Activated CD8-positive, alpha-beta T cell treated with anti-CD3 and anti-CD28 coated beads, Interleukin-2, amount 10 ng/mL, durations not matched to agents 7 days and 5 days (primary cell): ENCODE measurements at places on chromosomes 6 and 20. TPM values are rescaled to one million over a fixed set of nuclear protein-coding genes. Genes with fewer than 3 reads are reported as not detected.

- no peak for DNase-seq
- no peaks in the 10 kb centered on the region for H3K36me3 ChIP-seq
- H3K27me3 ChIP-seq = peaks cover 23% of the 10 kb centered on the region
- no peak overlapping the region for H3K27ac ChIP-seq
- H3K4me3 ChIP-seq = no peak overlapping the region
Observed at GRCh38 chr6:7341989-7342742, 29.2 kb upstream of the SSR1 start.

GRCh38 chr20:46123482-46124245 lies 5.5 kb downstream of the CD40 start:
- no peak overlapping the region for H3K4me3 ChIP-seq
- no peak for DNase-seq
- H3K27ac ChIP-seq = no peak overlapping the region
- H3K4me1 ChIP-seq = peaks cover 5% of the 10 kb centered on the region

GRCh38 chr20:57568088-57568896 lies 7.4 kb downstream of the PCK1 start:
- no peak overlapping the region for H3K4me3 ChIP-seq
- no peak overlapping the region for H3K27ac ChIP-seq
- H3K36me3 ChIP-seq = no peaks in the 10 kb centered on the region
- DNase-seq = no peak

DNA sequence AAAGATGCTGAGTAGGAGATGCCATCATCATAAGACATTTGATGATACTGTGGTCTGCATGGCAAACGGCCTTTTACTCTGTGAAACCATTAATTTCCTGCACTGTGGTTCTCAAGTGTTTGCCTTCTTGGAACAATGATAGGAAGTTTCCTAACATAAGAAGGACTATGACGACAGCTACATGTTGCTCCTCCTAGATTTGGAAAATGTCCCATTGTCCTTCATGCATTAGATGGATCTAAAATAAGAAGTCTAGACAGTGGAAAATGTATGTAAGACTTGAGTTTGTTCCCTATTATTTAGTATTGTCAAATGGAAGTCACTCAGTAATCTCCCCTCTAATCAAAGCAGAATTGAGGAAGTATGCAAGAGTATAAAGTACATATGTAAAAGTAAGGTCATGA lies 98.5 kb upstream of the TMEM170B start:
- H3K27ac ChIP-seq = no peak overlapping the region
- peaks cover 21% of the 10 kb centered on the region for H3K4me1 ChIP-seq
- no peaks in the 10 kb centered on the region for H3K27me3 ChIP-seq
- DNase-seq = no peak

PSORS1C1 gene
- total RNA-seq = not detected

GRCh38 chr20:30910937-30911725 lies 346.3 kb upstream of the DEFB115 start:
- H3K4me1 ChIP-seq = no peaks in the 10 kb centered on the region
- H3K27me3 ChIP-seq = no peaks in the 10 kb centered on the region
- DNase-seq = no peak
- H3K4me3 ChIP-seq = no peak overlapping the region

DNA sequence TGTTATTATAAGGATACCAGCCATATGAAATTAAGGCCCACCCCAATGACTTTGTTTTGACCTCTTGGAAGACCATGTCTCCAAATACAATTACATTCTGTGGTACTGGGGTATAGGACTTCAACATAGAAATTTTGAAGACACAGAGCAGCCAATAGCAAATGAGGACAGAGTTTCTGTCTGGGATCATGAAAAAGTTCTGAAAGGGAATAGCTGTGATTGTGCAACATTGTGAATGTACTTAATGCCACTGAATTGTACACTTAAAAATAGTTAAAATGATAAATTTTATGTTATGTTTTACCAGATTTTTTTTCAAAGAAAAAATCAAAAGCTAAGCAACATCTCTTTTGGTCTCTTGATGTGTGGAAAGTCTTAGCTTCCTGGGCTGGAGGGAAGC lies 27.0 kb upstream of the AGPAT4 start:
- no peak overlapping the region for H3K27ac ChIP-seq
- H3K4me3 ChIP-seq = no peak overlapping the region
- peaks cover 4% of the 10 kb centered on the region for H3K27me3 ChIP-seq
- DNase-seq = no peak

ID4 gene
- total RNA-seq = not detected

DNA sequence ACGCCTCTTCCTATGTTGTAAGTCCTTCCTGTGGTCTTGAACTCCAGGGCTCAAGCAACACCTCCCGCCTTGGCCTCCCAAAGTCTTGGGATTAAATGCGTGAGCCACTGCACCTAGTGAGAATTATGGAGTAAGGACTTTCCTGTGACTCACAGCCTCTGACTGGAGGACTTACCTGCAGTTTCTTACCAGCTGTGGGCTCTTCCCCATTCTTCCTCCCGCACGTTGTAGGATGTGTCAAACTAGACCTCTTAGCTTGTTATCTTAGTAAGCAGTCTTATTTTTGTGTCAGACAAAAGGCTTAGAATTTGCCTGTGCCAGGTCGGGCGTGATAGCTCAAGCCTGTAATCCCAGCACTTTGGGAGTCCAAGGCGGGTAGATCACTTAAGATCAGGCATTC lies 30.9 kb downstream of the BAK1 start:
- H3K27ac ChIP-seq = peak overlapping the region; percentile 47
- peaks cover 20% of the 10 kb centered on the region for H3K4me1 ChIP-seq

GUCA1A gene
- not detected for total RNA-seq

DNA sequence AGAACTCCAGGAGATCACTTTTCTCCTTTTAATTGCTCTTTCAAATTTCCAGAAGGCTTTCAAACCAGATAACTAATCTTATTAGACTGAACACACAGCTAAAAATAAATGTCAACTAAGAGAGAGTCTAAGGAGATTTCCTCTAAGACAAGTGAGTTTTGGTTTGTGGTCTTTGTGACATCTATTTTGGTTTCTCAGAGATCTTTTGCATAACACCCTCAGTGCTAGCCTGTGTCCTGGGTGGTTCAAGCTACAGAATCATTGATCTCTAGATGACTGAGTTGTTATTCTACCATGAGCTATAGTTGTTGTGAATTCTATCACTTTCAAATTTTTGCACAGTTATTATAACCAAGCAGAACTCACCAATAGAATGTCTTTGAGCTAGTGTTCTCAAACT lies 49.1 kb upstream of the PLCB4 start:
- no peaks in the 10 kb centered on the region for H3K36me3 ChIP-seq
- H3K4me3 ChIP-seq = no peak overlapping the region
- no peak overlapping the region for H3K27ac ChIP-seq
- H3K4me1 ChIP-seq = peaks cover 3% of the 10 kb centered on the region
- no peaks in the 10 kb centered on the region for H3K27me3 ChIP-seq

DNA sequence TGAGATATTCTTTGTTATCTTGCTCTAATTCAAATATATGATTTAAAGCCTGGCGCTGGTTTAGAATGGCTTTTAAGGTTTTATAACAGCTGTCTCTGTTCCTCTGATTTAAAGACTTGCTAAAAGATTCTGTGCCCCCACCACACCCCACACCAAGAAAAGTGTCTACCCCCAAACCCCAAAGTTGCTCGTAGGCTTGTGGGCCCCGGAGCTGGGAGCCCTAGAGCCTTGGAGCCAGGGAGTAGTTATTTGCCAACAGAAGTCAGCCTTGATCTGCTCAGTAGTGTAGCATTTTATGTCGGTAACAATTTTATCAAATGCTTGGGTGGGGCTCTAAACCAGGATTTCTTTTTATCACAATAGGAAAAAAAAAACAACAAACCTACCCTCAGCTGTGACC lies 105.2 kb upstream of the TRAF3IP2 start:
- no peak for DNase-seq
- no peaks in the 10 kb centered on the region for H3K27me3 ChIP-seq
- peak overlapping the region; percentile 29 for H3K27ac ChIP-seq
- peaks cover 65% of the 10 kb centered on the region for H3K36me3 ChIP-seq
- H3K4me1 ChIP-seq = peaks cover 44% of the 10 kb centered on the region

- no peaks in the 10 kb centered on the region for H3K27me3 ChIP-seq
- H3K27ac ChIP-seq = no peak overlapping the region
- H3K4me3 ChIP-seq = no peak overlapping the region
- H3K4me1 ChIP-seq = no peaks in the 10 kb centered on the region
- DNase-seq = no peak
Observed at GRCh38 chr6:154591234-154591633, 80.7 kb upstream of the CNKSR3 start.

C6orf163 gene
- 1.5 TPM for total RNA-seq

- H3K36me3 ChIP-seq = no peaks in the 10 kb centered on the region
- no peak overlapping the region for H3K4me3 ChIP-seq
- H3K27ac ChIP-seq = no peak overlapping the region
- no peaks in the 10 kb centered on the region for H3K27me3 ChIP-seq
Observed at GRCh38 chr6:140436023-140436811, 1061.8 kb upstream of the CITED2 start.

GRCh38 chr6:5729080-5729434 lies 277.7 kb downstream of the NRN1 start:
- H3K36me3 ChIP-seq = no peaks in the 10 kb centered on the region
- no peak for DNase-seq
- no peaks in the 10 kb centered on the region for H3K27me3 ChIP-seq
- H3K27ac ChIP-seq = no peak overlapping the region
- peaks cover 7% of the 10 kb centered on the region for H3K4me1 ChIP-seq

YTHDF1 gene
- 36.2 TPM for total RNA-seq

GTSF1L gene
- not detected for total RNA-seq

- peak overlapping the region; percentile 56 for H3K27ac ChIP-seq
- H3K4me3 ChIP-seq = peak overlapping the region; percentile 42
- peak; percentile 53 for DNase-seq
- peaks cover 8% of the 10 kb centered on the region for H3K36me3 ChIP-seq
- H3K4me1 ChIP-seq = peaks cover 17% of the 10 kb centered on the region
Observed at GRCh38 chr6:169530752-169531123, 171.1 kb downstream of the WDR27 start.

GRCh38 chr6:3506751-3507383 lies 50.0 kb upstream of the SLC22A23 start:
- no peak overlapping the region for H3K27ac ChIP-seq
- DNase-seq = no peak
- no peaks in the 10 kb centered on the region for H3K4me1 ChIP-seq
- no peak overlapping the region for H3K4me3 ChIP-seq
- peaks cover 14% of the 10 kb centered on the region for H3K27me3 ChIP-seq
- H3K36me3 ChIP-seq = no peaks in the 10 kb centered on the region

GRCh38 chr6:51753635-51754034 lies 333.8 kb downstream of the PKHD1 start:
- H3K4me3 ChIP-seq = no peak overlapping the region
- H3K27me3 ChIP-seq = no peaks in the 10 kb centered on the region
- no peaks in the 10 kb centered on the region for H3K4me1 ChIP-seq
- no peak for DNase-seq

DNA sequence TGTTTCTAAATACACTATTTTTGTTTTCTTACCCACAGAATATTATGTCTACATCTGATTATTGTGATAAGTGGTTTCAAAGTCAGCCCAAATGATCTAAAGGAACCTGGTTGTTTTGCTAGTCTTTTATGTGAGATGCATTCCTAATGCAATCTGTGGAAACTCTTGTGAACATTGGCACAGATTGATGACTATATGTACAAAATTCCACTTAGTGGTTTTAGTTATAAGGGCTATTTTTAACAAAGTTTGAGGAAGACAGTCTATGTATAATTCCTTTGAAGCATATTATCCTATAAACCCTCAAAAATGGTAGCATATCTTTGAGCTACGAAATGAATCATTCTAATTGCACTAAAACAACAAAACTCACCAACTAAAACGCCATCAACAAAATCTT lies 140.9 kb downstream of the GRIK2 start:
- H3K4me3 ChIP-seq = no peak overlapping the region
- no peaks in the 10 kb centered on the region for H3K27me3 ChIP-seq
- H3K4me1 ChIP-seq = no peaks in the 10 kb centered on the region
- H3K27ac ChIP-seq = no peak overlapping the region
- no peaks in the 10 kb centered on the region for H3K36me3 ChIP-seq

DNA sequence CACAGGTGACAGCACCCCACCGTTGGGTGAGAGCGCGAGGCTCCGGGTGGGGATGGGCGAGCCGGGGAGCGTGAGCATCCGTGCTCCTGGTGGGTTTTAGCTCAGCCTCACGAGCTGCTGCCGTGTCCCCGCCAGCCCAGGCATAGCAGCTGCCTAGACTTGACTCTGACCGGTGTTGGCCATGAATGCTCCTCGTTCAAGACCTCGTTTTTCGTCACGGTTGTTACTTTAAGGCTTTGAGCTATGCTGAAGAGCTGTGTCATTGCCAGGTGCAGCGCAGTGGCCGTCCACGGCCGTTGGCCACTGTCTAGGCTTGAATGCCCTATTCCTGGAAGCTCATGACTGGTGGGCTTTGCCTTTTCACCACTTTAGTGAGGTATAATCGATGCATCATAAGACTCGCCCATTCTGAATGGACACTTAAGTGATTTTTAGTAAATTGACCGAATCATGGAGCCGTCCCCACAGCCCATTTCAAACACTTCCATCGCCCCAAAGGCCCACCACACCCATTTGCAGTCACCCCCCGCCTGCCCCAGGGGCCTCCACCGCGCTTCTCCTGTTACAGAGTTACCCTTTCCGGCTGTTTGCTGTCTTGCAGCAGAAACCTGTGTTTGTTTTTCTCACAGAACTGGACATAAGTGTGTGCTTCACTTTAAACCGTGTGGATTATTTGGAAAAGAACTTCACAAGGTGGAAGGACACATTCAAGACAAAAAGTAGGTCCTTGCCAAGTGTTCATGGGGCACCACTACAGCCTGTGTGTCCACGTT lies 21.4 kb upstream of the ADRM1 start:
- no peak overlapping the region for H3K27ac ChIP-seq
- no peak for DNase-seq
- no peaks in the 10 kb centered on the region for H3K27me3 ChIP-seq
- H3K4me3 ChIP-seq = no peak overlapping the region
- peaks cover 11% of the 10 kb centered on the region for H3K36me3 ChIP-seq

- no peak overlapping the region for H3K27ac ChIP-seq
- peaks cover 6% of the 10 kb centered on the region for H3K4me1 ChIP-seq
- H3K27me3 ChIP-seq = peaks cover 49% of the 10 kb centered on the region
- DNase-seq = peak; percentile 58
- H3K4me3 ChIP-seq = no peak overlapping the region
- H3K36me3 ChIP-seq = no peaks in the 10 kb centered on the region
Observed at GRCh38 chr6:138115877-138116660, 8.8 kb upstream of the PERP start.
